ENCODE measurements at places on chromosomes 12 and 14.

DNA sequence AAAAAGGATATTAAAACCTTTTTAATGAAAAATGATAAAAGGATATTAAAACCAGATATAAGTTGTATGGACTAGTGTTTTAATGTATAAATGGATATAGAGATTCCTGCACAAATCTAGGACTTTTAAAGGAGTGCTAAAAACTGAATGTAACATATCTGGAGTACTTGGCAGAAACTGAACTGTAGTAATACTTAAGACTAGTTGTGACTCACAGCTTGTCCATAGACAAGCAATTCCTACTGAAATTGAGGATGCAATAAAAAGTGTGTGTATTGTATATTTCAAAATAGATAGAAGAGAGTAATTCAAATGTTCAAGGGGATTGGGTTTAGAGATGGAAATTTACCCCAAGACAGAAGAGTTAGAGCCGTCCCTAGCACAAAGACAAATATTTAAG lies 59.6 kb downstream of the FBXO33 start:
- DNase-seq, result no peak

- no peak for DNase-seq
These were observed 4.3 kb downstream of the TTC6 start for GRCh38 chr14:37599507-37600368.

GRCh38 chr12:48029491-48030172 lies 25.4 kb upstream of the COL2A1 start:
- DNase-seq, result no peak

DNA sequence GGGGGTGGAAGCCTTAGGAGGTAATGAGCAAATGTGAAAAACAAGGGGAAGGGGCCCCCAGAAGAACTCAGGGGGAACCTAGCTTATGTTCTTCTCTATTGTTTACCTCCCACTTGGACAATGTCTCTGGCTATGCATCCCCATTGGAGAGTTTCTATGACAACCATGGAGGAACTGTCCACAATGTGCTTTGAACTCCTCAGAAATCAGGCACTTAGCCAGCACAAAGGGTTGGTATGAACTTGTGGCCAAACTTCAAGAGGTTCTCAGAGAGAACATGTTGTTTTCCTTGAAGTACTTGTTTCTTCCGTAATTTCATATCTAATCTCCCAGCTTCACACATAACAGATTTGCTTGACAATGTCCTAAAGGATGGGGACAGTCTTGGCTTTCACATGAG lies 202.8 kb upstream of the PELI2 start:
- DNase-seq, result no peak

DNA sequence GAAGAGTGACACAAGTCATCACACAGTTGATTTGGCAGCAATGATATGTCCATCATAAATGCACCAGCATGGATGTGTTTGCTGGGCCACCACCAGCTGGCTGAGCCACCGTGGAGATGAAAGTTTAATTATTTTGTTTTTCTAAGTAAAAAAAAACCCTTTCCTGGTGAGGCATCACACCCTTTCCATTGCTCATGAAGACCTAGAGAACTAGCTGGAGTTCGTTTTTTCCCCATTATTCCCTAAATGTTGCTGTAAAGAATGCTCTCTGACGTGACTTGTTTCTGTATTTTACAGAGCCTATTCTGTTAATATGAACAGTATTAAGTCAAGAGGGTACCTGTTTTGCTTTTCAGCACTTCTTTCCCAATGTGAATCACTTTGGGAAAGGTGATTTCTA lies 257.9 kb downstream of the MSRB3 start:
- DNase-seq, result no peak

DNA sequence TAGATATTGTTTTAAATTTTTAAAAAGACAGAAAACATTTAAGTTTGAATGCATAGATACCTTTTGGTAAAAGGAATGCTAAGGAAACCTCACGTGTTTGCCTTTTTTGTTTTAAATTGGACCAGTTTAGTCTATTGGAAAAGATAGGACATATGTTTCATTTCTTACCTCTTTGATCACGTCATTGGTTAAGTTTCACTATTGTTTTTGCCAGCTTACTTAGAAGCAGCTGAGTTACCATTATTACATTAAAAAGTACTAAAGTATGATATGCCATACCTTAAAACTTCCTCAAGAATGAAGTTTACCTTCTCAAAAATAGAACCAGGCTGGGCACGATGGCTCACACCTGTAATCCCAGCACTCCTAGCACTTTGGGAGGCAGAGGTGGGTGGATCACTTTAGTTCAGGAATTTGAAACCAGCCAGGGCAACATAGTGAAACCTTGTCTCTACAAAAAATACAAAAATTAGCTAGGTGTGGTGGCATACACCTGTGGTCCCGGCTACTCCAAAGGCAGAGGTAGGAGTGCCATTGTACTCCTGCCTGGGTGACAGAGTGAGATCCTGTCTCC lies 54.4 kb downstream of the SRGAP1 start:
- no peak for DNase-seq

- no peak for DNase-seq
These were observed 30.7 kb downstream of the SNRNP35 start for GRCh38 chr12:123488539-123489230.

Measured in NCI-H1048 (cell line).